ENCODE measurements at places on chromosomes 5 and 9. TPM values are rescaled to one million over a fixed set of nuclear protein-coding genes. Genes with fewer than 3 reads are reported as not detected.

The CAMLG gene
- 21.0 TPM for total RNA-seq

The SMIM33 gene
- total RNA-seq = not detected

The ICE1 gene
- total RNA-seq = 22.3 TPM

The IL13 gene
- total RNA-seq = not detected

The NIPAL4 gene
- total RNA-seq = 0.57 TPM

The SLC24A2 gene
- total RNA-seq = not detected

The RPL7A gene
- 1,207 TPM for total RNA-seq

The NUP214 gene
- total RNA-seq = 27.6 TPM

The PCDHGA9 gene
- total RNA-seq = 6.2 TPM

The HRH2 gene
- total RNA-seq = 0.14 TPM

The ADRB2 gene
- total RNA-seq = 2.3 TPM

The CXXC5 gene
- total RNA-seq = 61.1 TPM

The FOXD4L5 gene
- not detected for total RNA-seq

The GGTA1 gene
- total RNA-seq = not detected

The CTXN3 gene
- total RNA-seq = not detected

The PCDHB6 gene
- 0.14 TPM for total RNA-seq

The MEGF10 gene
- 4.2 TPM for total RNA-seq

The LHX3 gene
- not detected for total RNA-seq

The SPEF2 gene
- total RNA-seq = 2.6 TPM

Measured in placental pericyte (primary cell).